ENCODE measurements at places on chromosomes 7 and 10.

GRCh38 chr7:17696422-17696821 lies 243.9 kb downstream of the SNX13 start:
- H3K4me3 ChIP-seq: no peak overlapping the region
- H3K4me1 ChIP-seq: no peaks in the 10 kb centered on the region
- no peak for DNase-seq
- H3K27me3 ChIP-seq: no peaks in the 10 kb centered on the region
- H3K36me3 ChIP-seq: no peaks in the 10 kb centered on the region

- H3K4me3 ChIP-seq: no peak overlapping the region
- no peaks in the 10 kb centered on the region for H3K4me1 ChIP-seq
- H3K27ac ChIP-seq: no peak overlapping the region
- no peak for DNase-seq
- peaks cover 7% of the 10 kb centered on the region for H3K36me3 ChIP-seq
These were observed 15.3 kb downstream of the ZFAND4 start for GRCh38 chr10:45657033-45657926.

- no peak overlapping the region for H3K27ac ChIP-seq
- no peak for DNase-seq
These were observed 24.3 kb upstream of the PDZD8 start for GRCh38 chr10:117399341-117400196.

DNA sequence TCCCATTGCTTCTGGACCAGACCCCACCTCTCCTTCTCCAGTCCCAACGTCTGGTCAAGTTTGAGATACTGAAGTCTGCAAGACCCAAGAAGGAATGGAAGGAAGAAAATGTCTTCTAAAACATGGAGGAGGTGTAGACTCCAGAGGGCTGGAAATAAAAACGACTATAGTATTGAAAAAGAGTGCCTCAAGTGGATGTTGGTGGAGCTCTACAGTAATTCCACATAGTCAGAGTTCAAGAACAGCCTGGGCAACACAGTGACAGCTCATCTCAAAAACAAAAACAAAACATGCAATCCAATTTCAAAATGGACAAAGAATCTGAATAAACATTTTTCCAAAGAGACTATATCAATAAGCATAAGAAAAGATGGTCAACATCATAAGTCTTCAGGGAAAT lies 2.3 kb upstream of the PCGF6 start:
- no peaks in the 10 kb centered on the region for H3K4me1 ChIP-seq
- no peaks in the 10 kb centered on the region for H3K36me3 ChIP-seq
- no peaks in the 10 kb centered on the region for H3K27me3 ChIP-seq
- DNase-seq: no peak
- no peak overlapping the region for H3K4me3 ChIP-seq
- H3K27ac ChIP-seq: no peak overlapping the region

DNA sequence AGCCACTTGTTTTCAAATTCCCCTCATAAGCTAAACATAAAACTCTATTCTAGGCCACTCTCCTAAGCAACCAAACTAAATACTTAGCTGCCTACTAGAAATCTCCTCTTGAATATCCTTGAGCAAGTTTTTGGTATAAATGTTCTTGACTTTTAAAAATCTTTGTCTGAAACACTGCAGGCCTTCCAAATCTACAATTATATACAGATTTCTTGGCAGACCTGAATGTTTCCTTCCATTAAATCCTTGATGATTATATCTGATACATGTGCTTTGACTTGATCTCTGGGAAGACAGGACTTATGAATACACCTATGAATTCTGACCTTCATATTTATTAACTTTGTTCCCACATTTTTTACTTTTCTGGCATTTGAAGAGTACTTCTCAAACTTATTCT lies 314.5 kb downstream of the CACNA2D1 start:
- H3K4me3 ChIP-seq: no peak overlapping the region
- no peaks in the 10 kb centered on the region for H3K27me3 ChIP-seq
- H3K4me1 ChIP-seq: no peaks in the 10 kb centered on the region
- H3K27ac ChIP-seq: no peak overlapping the region
- no peaks in the 10 kb centered on the region for H3K36me3 ChIP-seq

DNA sequence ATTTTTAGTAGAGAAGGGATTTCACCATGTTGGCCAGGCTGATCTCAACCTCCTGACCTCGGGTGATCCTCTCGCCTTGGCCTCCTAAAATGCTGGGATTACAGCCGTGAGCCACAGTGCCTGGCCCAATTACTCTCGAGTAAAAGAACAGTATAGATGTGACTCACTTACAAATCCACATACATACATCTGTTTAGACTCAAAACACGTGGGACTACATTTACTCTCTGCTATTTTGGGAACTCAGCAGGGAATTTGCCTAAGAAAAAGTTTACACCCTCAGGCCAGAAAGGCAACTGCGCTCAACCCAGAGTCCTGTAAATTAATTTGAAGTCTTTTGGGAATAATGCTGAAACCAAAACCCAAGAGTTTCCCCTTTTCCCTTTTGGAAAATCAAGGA lies 289.7 kb downstream of the KLF6 start:
- H3K27me3 ChIP-seq: peaks cover 4% of the 10 kb centered on the region
- no peaks in the 10 kb centered on the region for H3K36me3 ChIP-seq
- no peak overlapping the region for H3K4me3 ChIP-seq
- H3K27ac ChIP-seq: no peak overlapping the region
- DNase-seq: no peak
- no peaks in the 10 kb centered on the region for H3K4me1 ChIP-seq

- no peaks in the 10 kb centered on the region for H3K36me3 ChIP-seq
- no peak overlapping the region for H3K4me3 ChIP-seq
- H3K27ac ChIP-seq: no peak overlapping the region
- no peaks in the 10 kb centered on the region for H3K27me3 ChIP-seq
- H3K4me1 ChIP-seq: no peaks in the 10 kb centered on the region
- DNase-seq: no peak
These were observed 91.4 kb upstream of the PTN start for GRCh38 chr7:137434946-137435345.

- peaks cover 11% of the 10 kb centered on the region for H3K4me1 ChIP-seq
- no peaks in the 10 kb centered on the region for H3K27me3 ChIP-seq
- H3K4me3 ChIP-seq: no peak overlapping the region
- H3K27ac ChIP-seq: no peak overlapping the region
- DNase-seq: no peak
These were observed 2.0 kb downstream of the MYO1G start for GRCh38 chr7:44976746-44977196.

DNA sequence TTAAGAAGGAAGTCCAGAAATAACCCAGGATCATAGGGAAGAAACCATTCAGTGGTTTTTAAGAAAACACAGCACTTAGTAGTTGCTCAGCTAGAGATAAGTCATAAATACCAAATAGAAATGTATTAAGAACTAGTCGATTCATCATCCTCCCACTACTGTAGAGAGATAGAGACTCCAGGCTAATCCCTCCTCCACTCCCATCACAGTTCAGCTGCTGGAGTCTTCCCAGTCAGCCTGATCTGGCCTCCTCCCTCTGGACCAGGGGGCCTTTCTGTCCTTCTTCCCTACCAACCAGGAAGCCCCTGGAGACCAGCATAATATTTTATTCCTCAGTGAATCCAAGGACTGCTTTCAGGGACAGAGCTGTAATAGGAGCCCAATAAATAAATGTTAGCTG lies 294.1 kb upstream of the YAE1 start:
- H3K27ac ChIP-seq: no peak overlapping the region
- peaks cover 5% of the 10 kb centered on the region for H3K27me3 ChIP-seq
- H3K4me1 ChIP-seq: no peaks in the 10 kb centered on the region
- H3K4me3 ChIP-seq: no peak overlapping the region
- no peaks in the 10 kb centered on the region for H3K36me3 ChIP-seq
- DNase-seq: no peak

- no peaks in the 10 kb centered on the region for H3K27me3 ChIP-seq
- H3K4me1 ChIP-seq: peaks cover 11% of the 10 kb centered on the region
These were observed 65.3 kb downstream of the PHTF2 start for GRCh38 chr7:77863860-77864259.

- no peaks in the 10 kb centered on the region for H3K27me3 ChIP-seq
- no peak overlapping the region for H3K4me3 ChIP-seq
- no peak overlapping the region for H3K27ac ChIP-seq
- H3K36me3 ChIP-seq: no peaks in the 10 kb centered on the region
- no peak for DNase-seq
- no peaks in the 10 kb centered on the region for H3K4me1 ChIP-seq
These were observed 36.1 kb downstream of the LRRN3 start for GRCh38 chr7:111126987-111127386.

DNA sequence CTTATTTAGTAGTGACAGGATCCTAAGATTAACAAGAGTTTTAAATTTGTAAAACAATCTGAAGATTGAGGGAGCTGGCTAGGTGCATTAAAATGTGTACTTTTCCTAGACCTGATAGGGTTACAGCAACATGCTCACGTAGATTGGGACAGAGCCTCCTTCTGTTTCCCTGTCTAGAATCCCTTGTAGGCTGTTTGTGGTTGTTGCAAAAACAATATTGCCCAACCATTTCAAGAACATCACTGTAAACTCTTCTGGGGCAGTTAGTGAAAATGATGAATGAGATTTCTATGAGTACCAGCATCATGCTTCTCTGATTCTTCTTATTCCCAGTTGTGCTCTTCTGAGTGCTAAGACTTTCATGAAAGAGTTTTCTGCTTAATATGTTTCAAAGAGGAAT lies 14.7 kb upstream of the CPED1 start:
- H3K27ac ChIP-seq: no peak overlapping the region
- H3K36me3 ChIP-seq: peaks cover 34% of the 10 kb centered on the region
- H3K4me3 ChIP-seq: no peak overlapping the region
- H3K4me1 ChIP-seq: no peaks in the 10 kb centered on the region
- no peak for DNase-seq
- H3K27me3 ChIP-seq: no peaks in the 10 kb centered on the region

GRCh38 chr7:131425992-131426391 lies 98.3 kb downstream of the MKLN1 start:
- DNase-seq: no peak
- H3K27ac ChIP-seq: no peak overlapping the region
- H3K36me3 ChIP-seq: peaks cover 12% of the 10 kb centered on the region
- H3K4me1 ChIP-seq: no peaks in the 10 kb centered on the region
- H3K27me3 ChIP-seq: no peaks in the 10 kb centered on the region

- no peaks in the 10 kb centered on the region for H3K36me3 ChIP-seq
- H3K27me3 ChIP-seq: peaks cover 7% of the 10 kb centered on the region
- DNase-seq: no peak
- no peaks in the 10 kb centered on the region for H3K4me1 ChIP-seq
- H3K4me3 ChIP-seq: no peak overlapping the region
- no peak overlapping the region for H3K27ac ChIP-seq
These were observed 71.1 kb upstream of the EMX2 start for GRCh38 chr10:117471344-117471874.

DNA sequence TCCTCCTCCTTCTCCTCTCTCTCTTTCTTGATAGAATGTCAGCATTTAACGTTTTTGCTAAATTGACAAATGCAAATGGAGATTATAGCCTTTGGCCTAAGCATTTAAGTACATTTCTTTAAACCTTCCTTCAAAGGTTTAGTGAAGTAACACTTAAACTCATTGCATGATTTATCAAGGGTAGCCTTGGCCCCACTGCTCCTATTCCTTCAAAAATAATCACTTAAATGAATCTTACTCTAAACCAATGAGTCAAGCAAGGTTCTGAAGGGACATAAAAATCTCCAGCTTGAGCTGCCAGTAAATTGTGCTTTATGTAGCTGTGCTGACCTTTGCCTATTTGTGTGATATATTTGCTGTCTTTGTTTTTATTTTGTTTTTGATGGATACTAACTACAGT lies 358.5 kb upstream of the AKR1E2 start:
- H3K4me1 ChIP-seq: no peaks in the 10 kb centered on the region
- H3K27ac ChIP-seq: no peak overlapping the region
- H3K36me3 ChIP-seq: no peaks in the 10 kb centered on the region
- no peak for DNase-seq
- no peak overlapping the region for H3K4me3 ChIP-seq

GRCh38 chr7:92158660-92159575 lies 20.0 kb downstream of the LRRD1 start:
- no peak overlapping the region for H3K4me3 ChIP-seq
- H3K27ac ChIP-seq: no peak overlapping the region
- H3K27me3 ChIP-seq: no peaks in the 10 kb centered on the region
- H3K36me3 ChIP-seq: no peaks in the 10 kb centered on the region
- no peaks in the 10 kb centered on the region for H3K4me1 ChIP-seq

DNA sequence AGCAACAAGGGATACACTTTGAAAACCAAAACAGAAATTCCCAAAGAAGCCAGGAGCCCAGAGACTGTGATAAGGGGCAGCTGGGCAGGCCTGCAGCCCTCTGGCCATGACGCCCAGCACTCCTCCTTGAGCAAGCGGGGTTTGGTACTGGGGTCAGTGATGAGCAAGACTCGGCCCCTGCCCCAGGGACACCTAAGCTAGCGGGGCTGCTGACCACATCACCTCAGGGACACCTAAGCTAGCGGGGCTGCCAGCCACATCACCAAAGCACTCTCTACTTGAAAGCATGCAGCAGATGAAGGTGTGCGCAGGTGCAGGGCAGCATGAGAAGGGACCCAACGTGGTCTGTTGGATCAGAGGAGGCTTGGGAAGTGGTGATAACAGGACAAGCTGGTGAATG lies 108.0 kb upstream of the PPP2R2D start:
- no peaks in the 10 kb centered on the region for H3K27me3 ChIP-seq
- H3K4me3 ChIP-seq: no peak overlapping the region

- H3K27ac ChIP-seq: peak overlapping the region; percentile 57
- no peaks in the 10 kb centered on the region for H3K27me3 ChIP-seq
- H3K4me3 ChIP-seq: peak overlapping the region; percentile 23
- peak; percentile 66 for DNase-seq
- no peaks in the 10 kb centered on the region for H3K36me3 ChIP-seq
These were observed 70.0 kb upstream of the INPP5A start for GRCh38 chr10:132467464-132468149.

DNA sequence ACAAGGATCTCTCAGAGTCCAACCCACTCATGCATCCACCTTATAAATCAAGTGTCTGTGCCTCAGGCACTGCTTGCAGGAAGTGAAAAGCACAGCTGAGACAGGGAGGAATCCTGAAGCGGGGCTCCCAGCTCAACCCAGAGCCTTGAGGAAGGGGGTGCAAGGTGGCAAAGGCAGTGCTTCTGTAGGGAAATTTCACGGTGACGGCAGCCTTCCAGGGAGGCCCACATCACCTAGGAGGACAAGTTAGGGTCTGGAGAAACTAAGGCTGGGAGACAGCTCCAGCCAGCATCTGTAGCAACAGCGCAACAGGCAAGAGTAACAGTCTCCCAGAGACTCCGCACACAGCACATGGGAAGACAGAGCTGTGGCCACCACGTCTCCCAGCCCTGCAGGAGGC lies 2.7 kb downstream of the AOC1 start:
- peaks cover 15% of the 10 kb centered on the region for H3K4me1 ChIP-seq
- no peak overlapping the region for H3K27ac ChIP-seq
- H3K4me3 ChIP-seq: no peak overlapping the region
- peaks cover 25% of the 10 kb centered on the region for H3K36me3 ChIP-seq
- DNase-seq: no peak
- no peaks in the 10 kb centered on the region for H3K27me3 ChIP-seq

- H3K4me3 ChIP-seq: peak within 1 kb of the TSS; percentile 63
- peak within 1 kb of the TSS; percentile 67 for H3K27ac ChIP-seq
- DNase-seq: peak; percentile 93
- no peaks in the 10 kb centered on the region for H3K36me3 ChIP-seq
- H3K4me1 ChIP-seq: peaks cover 16% of the 10 kb centered on the region
These were observed at the start of gene WIPF3 for GRCh38 chr7:29806208-29806994. TSS of gene WIPF3 (plus strand) at chr7:29806508. CDS start at chr7:29834725, 28,217 bp downstream.

GRCh38 chr10:3407208-3407607 lies 234.6 kb upstream of the PITRM1 start:
- H3K27ac ChIP-seq: no peak overlapping the region
- no peaks in the 10 kb centered on the region for H3K27me3 ChIP-seq
